ENCODE measurements at places on chromosomes 5 and 9.

GRCh38 chr5:1479581-1480188 lies 34.4 kb upstream of the SLC6A3 start:
- DNase-seq = peak; percentile 54

GRCh38 chr5:108818613-108819272 lies 71.0 kb downstream of the FER start:
- DNase-seq = peak; percentile 8

DNA sequence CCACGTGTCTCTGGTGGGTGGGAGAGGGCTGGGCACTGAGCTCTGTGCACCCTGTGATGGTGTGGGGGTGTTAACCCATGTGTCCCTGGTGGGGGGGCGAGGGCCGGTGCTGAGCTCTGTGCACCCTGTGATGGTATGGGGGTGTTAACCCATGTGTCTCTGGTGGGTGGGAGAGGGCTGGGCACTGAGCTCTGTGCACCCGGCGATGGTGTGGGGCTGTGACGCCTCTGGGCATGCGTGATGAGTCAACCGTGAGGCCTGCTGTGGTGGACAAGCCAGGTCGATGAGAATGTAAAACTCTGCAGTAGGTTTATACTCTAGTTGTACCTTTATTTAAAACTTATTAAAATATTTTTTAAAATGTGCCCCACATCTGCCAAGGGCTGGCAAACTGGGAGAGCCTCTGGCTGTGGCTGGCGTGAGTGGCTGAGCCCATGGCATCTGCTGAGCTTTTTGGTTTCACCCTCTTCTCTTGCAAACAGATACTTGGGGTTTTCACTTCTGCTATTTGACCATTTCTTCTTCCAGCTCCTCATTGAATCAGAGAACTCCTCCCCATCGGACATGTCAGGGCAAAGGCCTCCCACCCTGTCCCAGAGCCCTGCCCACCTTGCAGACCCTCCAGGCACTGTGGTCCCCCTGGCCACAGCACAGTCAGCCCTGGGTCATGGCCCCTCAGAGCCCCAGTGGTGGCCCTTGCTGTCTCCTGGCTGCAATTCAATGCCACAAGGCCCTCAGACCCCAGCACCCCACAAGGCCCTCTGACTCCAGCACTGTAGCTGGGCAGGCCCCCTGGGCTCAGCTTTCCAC lies 18.5 kb upstream of the EXOC3 start:
- no peak for DNase-seq

- no peak for DNase-seq
These were observed 219.3 kb downstream of the SMARCA2 start for GRCh38 chr9:2234371-2234893.

DNA sequence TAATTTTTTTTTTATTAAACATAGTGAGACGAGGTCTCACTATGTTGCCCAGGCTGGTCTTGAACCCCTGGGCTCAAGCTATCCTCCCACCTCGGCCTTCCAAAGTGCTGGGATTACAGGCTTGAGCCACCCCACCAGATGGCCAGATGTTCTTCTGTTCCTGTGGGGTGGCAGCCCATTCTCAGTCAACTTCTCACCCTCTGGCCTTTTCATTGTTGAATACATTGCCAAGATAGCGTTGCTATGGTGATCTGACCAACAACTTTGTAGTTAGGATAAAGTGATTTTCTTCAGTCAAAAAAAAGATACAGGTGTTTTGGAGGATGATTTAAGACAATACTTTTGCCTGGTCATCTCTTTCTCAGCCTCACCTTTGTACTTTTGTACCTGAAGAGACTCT lies 109.1 kb downstream of the EGFLAM start:
- no peak for DNase-seq

DNA sequence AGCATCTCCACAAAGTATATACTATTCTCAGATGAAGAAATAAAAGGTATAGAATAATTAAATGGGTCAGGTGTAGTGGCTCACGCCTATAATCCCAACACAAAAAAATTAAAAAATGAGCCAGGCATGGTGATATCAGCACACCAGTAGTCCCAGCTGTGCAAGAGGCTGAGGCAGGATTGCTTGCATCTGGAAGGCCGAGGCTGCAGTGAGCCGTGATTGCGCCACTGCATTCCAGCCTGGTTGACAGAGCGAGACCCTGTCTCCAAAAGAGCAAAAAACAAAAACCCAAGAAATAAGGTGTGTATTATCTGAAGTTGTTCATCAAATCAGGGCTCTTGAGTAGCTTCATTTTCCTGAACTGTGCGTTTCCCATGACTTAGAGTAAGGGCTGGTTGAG lies 83.2 kb upstream of the MYO10 start:
- DNase-seq = no peak

DNA sequence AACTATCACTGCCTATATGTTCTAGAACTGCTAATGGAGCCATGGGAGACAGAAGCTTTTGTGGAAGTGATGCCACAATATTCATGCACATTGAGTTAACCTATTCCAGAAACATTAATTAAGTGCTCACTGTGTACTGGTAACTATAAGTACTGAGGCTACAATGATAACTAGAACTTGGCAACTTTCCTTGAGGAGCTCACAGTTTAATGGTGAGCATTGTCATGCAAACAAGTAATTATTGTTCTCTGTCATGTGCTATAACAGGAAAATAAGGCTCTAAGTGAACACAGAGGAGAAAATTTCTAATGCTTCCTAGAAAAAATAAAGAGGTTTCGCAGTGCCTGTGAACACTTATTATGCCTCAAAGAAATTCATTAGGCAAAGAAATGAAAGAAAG lies 142.2 kb downstream of the BAAT start:
- no peak for DNase-seq

DNA sequence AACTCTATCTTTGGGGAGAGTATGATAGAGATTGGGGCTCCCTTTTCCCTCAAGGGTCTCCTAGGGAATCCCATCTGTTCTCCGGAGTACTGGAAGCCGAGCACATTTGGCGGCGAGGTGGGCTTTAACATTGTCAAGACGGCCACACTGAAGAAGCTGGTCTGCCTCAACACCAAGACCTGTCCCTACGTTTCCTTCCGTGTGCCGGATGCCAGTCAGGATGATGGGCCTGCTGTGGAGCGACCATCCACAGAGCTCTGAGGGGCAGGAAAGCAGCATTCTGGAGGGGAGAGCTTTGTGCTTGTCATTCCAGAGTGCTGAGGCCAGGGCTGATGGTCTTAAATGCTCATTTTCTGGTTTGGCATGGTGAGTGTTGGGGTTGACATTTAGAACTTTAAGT lies 21.5 kb downstream of the PTGS1 start:
- DNase-seq = no peak

DNA sequence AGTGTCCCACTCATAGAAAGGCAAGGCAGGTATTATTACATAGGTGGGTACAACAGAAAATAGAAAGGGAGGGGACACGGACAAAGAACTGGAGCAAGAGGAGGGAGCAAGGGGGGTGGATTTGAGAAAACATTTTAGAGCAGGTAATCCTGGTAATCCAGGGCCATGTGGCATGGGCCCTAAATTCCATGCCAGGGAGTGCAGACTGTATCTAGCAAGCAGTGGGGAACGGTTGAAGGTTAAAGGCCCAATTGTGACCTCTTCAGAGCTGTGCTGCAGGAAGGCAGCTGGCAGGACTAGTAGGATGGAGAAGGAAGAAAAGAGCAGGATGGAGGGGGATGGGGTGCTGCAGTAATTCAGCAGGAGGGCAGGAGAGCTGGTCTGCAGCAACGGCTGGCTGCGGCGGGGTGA lies 75.2 kb downstream of the PDE6A start:
- no peak for DNase-seq

DNA sequence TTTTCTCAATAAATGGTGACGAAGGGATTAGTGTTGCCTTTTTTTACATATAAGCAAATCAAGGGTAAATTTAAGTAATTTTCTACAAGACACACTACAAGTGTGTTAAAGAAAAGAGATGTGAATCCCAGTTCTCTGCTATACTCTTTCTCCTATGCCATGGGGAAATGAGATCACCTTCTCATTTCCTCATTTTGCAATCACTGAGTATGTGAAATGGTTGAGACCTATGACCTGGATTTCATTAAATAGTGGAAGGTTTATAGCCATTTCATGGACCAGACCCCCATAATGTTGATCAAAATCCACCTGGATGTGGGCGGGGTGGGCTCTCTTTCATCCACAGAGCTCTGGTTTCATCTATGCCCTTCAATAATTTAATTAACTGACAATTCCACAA lies 66.9 kb upstream of the SLIT3 start:
- no peak for DNase-seq

DNA sequence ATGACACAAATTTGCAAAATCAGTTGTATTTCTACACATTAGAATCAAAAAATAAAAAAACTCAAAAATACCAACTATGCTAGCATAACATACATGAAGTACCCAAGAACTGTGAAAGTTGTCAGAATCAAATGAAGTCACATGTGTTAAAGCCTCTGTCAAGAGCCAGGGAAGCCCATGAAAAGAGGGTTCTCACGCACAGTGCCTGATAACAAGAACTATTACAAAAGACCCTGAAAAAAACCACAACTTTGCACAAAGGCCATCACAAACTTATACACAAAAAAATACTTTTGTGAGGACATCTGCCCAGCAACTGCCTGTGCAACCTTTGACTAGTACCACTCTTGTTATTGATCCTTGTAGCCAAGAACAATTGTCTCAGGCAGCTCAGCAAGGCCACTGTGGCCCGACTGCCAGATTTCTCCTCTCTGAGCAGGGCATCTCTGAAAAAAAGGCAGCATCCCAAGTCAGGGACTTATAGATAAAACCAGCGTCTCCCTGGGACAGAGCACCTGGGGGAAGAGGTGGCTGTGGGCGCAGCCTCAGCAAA lies 28.9 kb upstream of the HNRNPA0 start:
- no peak for DNase-seq

DNA sequence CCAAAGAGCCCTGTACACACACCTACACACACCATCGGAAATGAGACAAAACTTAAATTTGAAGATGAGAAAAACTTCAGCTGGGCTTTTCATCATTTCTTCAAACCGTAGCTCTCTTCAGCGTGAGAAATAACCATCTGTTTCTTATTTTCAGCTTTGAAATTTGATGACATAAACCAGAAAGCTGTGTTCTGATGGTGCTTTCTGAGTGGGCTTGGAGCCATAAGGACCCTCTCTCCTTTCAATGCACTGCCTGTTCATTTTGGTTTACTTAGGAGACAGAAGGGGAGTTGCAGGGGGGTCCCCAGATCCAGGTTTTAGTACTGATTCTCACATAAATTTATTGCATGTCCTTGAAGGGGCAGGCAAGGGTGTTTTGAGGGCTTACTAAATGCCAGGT lies 9.5 kb downstream of the FBXO10 start:
- DNase-seq = no peak

DNA sequence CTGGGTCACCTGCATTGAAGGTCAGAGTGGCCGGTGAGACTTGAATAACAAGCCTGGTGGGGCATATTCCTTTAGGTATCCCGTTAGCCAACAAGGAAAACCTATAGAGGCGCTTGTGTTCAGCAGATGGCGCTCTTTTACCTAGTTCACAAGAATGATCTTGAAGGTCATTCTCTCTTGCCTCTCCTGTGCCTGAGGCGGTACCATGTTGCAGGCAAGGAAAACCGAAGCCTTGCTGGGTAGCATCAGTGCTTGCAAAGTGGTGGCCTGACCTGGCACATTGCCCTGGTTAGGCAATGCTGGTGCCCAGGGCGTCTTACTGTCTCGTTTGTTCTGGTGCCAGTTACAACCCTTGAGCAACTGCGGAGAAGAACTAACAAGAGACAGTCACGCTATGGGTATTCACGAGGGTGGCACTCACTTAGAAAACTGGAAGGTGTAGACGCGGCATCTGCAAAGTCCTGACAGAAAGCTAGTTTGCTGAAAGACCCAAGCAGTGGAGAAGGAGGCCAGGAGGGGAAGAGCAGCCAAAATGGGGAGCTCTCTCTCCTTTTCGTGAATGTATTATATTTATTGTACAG lies 56.7 kb downstream of the AOPEP start:
- DNase-seq = peak; percentile 82

DNA sequence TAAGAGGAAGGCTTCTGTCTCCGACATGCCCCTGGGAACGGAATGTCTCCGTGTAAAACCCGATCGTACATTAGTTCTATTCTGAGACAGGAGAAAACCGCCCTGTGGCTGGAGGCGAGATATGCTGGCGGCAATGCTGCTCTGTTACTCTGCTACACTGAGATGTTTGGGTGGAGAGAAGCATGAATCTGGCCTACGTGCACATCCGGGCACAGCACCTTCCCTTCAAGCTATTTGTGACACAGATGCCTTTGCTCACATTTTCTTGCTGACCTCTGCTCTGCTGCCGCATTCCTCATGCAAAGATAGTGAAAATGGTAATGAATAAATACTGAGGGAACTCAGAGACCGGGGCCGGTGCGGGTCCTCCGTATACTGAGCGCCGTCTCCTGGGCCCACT lies 2.2 kb upstream of the DPP7 start:
- no peak for DNase-seq

DNA sequence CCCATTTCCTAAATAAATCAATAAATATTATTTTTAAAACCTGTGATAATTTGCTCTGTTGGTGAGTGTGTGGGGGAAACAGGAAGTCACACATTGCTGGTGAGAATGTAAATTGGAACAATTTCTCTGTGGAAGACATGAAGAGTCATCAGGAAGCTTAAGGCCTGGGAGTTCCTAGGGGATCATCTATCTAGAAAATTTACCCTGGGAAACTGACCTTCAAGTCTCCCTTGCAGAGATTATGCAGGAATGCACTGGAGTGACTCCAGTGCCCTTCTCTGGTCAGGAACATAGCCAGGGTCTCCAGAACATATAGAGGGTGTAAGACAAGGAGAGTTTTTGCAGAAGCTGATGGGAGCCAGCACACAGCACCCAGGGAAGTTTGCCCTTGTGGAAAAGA lies 13.0 kb upstream of the GCNT1 start:
- no peak for DNase-seq

- no peak for DNase-seq
These were observed 128.9 kb upstream of the IL12B start for GRCh38 chr5:159459132-159459627.

DNA sequence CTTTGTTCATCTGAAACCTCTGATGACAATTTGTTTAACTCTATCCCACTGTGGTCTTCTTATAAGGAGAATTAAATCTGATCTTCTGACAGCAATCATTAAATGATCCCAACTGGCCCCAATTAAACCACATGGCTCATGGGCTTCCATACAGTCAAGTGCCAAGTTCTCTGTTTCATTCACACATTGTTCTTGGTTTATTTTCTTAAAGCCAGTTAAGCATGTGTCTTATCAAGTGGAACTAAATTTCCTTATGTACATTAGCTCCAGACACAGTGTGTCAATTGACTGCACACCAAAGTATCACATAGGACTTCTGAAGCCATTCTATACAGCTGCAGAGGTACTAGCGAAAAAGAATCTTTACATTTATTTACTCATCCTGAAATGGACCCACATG lies 51.2 kb downstream of the MEF2C start:
- no peak for DNase-seq

DNA sequence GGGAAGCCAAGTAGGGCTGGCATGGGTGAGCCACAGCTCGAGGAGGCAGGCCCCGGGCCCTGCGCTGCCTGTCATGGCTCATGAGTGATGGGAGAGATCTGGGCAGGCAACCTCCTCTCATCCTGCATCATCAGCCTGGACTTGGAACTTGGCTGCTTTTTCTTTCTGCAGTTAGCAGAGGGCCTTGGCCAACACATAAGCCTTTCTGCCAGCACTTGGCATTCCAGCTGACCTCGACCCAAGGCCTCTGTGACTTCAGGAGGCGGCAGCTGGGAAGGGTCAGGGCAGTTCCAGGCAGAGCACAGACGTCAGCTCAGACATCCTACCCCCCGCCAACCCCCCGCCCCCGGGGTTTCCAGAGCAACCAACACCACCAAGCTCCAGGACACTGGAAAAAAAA lies 7.6 kb downstream of the S1PR3 start:
- no peak for DNase-seq

All from Kasumi-1 (cell line).